Activated naive CD8-positive, alpha-beta T cell treated with anti-CD3 and anti-CD28 coated beads, Interleukin-2, amount 50 U/mL, for 16 hours (primary cell): ENCODE measurements at places on chromosomes 6 and 20.

- no peak for DNase-seq
Measured at GRCh38 chr6:170081556-170081955, 209.3 kb downstream of the DLL1 start.

DNA sequence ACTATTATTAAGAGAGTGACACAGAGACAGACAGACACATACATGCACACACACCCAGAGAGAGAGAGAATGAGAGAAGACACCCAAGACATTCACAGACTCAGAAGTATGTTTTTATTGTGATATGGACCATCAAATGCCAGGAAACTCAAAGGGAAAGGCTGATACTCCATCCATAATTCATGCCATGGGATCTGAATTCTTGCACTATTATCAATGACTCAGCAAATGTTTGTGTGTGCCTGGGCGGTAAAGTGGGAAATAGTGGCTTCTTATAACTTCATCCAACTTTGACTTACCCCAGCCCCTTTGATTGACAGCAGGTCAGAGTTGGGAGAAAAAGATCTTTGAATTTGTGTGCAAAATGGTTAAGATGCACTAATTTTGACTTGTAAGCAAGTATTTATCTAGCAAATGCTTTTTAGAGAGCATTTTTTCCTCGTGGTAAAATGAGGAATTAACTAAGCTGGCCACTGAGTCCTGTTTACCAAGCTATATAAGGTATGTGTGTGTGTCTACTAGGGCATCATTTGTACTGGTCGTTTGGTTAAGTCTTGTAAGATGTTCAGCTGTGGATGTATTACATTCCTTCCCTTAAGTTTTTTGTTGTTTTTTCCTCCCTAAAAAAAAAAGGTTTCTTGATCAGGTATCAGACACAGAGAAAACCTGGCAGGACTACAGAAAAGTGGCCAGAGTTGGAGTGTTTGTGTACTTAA is 3.0 kb upstream of the CCN2 start:
- no peak for DNase-seq

GRCh38 chr6:155504848-155505607 is 49.4 kb upstream of the NOX3 start:
- DNase-seq: no peak

DNA sequence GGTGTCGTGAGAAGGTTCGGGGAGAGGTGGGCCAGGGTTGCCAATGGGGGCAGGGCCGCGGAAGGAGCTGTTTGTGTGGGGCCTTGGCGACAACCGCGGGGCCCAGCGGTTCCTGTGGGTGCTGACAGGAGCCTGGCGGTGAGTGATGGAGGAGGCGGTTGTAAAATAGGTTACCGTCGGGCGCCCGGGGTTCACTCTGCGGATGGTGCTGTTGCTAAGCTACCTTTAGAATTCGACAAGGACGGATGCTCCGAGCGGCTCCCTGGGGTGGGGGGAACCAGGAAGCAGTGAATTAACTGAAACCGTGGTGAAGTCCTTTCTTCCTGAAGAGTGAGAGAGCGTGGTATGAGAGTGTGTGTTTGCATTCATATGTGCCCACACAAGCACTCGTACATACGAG is 61.7 kb downstream of the CDH22 start:
- no peak for DNase-seq

DNA sequence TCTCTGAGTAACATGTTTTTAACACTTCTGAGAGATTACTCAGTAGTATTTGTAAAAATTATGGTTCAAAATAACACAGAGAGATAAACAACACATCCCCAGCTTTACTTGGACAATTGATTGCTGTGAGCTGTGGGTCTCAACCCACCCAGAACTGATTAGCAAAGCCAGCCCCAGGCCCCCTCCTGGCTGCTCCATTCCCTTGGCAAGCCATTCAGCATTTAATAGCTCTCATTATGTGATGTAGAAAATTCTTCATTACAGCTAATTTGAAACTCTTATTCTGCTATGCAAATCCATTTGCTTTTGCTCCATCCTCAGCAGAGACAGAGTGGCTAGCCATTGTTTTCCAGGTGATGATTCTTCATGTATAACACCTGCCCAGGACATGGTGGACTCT is 16.6 kb upstream of the SIRT5 start:
- no peak for DNase-seq

- no peak for DNase-seq
Measured at GRCh38 chr20:10731190-10731965, 57.6 kb upstream of the JAG1 start.

GRCh38 chr20:55174635-55175034 is 699.2 kb downstream of the DOK5 start:
- no peak for DNase-seq

- no peak for DNase-seq
Measured at GRCh38 chr20:49385465-49385864, 97.0 kb downstream of the KCNB1 start.

DNA sequence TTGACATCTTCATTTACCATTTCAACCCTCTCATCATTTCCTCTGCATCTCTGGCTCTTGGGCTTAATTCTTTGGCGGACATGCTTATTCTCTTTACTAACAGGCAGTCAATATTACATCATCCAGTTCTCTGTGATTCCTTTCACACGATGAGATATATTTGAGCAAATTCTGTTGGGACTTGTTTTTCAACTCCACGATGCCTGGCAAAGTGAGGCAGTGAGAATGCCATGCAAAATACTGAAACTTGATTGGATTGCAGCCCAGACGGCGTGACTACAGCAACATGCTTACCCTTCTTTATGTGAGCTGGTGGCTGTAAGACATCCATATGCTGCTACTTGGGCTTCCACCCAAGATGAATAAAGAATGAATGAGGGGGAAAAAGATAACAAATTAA is 101.7 kb upstream of the SPACA1 start:
- DNase-seq: no peak

- no peak for DNase-seq
Measured at GRCh38 chr6:55567558-55567957, 11.4 kb downstream of the HMGCLL1 start.

DNA sequence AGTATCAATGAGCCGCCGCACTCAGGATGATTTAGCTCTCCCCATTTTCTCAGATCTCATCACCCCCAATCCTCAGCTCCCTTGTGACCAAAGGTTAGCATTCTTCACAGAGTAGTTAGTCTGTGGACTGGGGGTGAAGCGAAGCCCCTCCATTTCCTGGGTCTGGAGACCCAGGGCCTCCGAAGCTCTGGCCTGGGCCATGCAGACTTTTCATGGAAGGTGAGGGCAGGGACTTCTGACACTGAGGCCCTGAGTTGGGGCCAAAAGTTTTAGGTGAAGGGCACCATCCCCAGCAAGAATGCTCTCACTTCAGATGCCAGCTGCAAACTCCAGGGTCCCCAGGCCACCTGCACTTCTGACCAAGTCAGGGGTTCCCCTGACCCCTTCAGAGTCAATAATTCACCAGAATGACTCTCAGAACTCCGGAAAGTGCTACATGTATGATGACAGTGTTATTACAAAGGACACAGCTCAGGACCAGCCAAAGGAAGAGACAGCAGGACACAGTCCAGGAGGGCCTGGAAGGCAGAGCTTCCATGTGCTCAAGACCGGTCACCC is 65.7 kb upstream of the DUSP22 start:
- DNase-seq: no peak

DNA sequence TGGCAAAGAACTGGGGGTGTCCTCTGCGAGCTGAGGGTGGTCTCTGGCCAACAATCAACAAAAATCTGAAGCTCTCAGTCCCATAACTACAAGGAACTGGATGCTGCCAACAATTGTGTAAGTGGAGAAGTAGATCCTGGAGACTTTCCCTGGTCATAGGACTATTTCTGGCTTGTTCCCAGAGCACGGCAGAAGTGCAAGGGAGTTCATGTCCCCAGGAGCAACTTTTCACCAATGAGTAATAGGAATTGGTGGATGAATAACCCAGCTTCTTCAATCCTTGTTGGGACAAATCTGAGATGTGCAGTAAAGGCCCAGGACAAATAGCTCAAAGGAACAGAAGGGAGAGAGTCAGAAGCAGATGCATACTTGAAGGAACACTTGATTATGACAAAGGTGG is 95.5 kb downstream of the QRSL1 start:
- DNase-seq: no peak

DNA sequence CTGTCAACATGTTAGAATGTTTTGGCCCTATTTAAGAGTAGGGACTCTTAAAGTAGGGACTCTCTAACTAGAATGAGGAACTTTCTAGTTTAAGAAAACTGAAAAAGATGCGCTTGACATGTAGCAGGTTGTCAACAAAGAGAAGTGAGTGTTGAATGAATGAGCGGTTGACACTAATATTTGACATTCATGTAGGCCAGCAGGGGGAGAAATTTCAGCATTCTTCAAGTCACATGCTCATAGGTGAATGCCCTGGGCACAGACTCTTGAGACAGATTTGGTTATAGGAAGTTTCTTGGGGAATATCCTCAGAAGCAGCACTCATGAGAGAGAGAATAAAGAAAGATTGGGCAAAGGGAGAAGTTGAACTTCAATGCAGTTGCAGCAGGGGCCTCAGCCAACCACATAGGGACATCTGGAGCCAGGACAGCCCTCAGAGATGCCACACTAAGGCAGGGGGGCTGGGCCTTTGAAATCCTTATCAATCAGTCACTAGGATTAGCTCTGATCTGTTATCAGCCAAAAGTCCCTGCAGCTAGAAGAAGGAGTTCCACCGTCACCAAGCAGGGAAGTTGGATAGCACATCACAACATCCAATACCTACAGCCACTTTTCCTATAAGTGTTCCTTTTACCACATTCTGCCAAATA is 145.1 kb upstream of the FKBP1C start:
- no peak for DNase-seq

DNA sequence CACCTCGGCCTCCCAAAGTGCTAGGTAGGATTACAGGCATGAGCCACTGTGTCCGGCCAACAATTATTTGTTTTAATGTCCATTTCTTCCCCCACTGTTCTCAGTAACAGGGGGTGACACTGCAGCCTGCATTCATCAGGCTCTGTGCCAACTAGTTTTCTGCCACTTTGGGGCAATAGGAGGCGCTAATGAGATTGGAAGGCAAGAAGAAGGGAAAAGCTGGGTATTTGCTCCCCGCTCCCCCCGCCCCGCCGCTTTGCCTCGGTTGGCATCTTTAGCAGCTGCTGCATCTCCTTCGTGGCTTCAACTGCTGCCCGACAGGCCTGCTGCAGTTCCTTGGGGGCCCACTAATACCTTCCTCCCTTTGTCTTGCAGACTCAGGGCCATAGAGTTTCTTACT is 35.0 kb upstream of the MDGA1 start:
- no peak for DNase-seq

- no peak for DNase-seq
Measured at GRCh38 chr6:166369782-166370181, 13.0 kb downstream of the MPC1 start.

DNA sequence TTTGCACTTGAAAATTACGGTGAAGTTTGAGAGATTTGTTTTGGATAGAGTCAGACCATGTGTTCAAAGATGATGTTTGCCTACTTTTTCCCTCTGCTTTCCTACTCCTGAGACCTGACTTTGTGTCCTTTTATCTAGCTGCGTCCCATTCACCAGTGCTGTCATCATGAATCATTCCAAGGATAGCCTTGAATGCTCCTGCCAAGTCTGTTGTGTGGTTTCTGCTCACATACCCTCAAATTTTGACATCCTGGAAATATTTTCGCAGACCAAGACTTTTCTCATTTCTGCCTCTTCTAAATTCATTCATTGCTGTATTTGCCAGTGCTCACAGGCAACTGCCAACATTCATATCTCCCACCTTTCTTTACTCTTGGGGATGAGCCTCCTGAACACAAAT is 175.9 kb upstream of the SCGN start:
- no peak for DNase-seq

DNA sequence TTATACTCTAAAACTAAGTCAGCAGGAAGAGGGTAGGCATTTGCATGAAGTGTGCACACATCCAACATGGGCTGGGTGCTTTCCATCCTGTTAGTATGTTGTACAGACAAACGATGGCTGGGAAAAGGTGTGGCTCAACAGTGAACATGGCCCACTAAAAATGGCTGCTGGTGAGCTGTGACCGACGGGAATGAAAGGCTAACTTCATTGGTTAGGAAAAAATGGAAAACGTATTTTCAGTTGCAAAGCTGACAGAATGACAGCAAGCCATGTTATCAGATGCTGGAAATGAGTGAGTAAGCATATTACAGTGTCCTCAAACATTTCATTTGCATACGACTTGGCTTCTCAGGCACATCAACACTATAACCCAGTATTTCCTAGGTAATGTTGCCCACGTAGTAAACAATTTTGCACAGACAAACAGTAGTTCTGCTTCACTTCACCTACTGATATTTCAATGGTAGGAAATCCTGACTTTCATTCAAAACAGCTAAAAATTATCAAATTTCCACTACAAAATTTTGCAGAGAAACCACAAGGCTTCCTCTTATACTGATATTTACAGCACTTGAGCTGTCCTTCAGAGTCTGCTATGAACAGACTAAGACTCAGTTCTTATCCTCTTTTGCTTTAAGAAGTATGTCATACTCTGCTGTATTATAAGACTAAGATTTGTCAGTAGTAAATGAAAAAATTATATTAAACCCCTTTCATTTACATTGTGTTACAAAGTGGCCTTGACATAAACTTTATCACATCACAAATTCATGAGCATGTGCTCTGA is 98.9 kb downstream of the IRF4 start:
- no peak for DNase-seq

- no peak for DNase-seq
Measured at GRCh38 chr6:34441526-34441925, 15.7 kb upstream of the RPS10 start.

GRCh38 chr6:39007575-39007974 is 41.0 kb upstream of the GLP1R start:
- no peak for DNase-seq

DNA sequence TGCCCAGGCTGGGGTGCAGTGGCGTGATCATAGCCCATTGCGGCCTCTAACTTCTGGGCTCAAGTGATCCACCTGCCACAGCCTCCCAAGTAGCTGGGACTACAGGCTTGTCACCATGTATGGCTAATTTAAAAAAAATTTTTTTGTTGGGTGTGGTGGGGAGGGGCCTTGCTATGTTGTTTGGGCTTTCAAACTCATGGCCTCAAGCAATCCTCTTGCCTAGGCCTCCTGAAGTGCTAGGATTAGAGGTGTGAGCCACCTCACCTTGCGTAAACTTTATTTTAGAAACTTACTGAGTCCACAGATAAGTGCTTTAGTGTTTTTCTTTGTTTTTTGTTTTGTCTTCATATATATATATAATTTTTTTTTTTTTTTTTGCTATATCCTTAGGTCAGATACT is 9.1 kb downstream of the SMAP1 start:
- DNase-seq: no peak

- no peak for DNase-seq
Measured at GRCh38 chr6:53943395-53943794, 148.6 kb downstream of the LRRC1 start.

- DNase-seq: no peak
Measured at GRCh38 chr6:108435391-108435790, 125.3 kb upstream of the FOXO3 start.
